ENCODE measurements at places on chromosomes 13 and 19.

DNA sequence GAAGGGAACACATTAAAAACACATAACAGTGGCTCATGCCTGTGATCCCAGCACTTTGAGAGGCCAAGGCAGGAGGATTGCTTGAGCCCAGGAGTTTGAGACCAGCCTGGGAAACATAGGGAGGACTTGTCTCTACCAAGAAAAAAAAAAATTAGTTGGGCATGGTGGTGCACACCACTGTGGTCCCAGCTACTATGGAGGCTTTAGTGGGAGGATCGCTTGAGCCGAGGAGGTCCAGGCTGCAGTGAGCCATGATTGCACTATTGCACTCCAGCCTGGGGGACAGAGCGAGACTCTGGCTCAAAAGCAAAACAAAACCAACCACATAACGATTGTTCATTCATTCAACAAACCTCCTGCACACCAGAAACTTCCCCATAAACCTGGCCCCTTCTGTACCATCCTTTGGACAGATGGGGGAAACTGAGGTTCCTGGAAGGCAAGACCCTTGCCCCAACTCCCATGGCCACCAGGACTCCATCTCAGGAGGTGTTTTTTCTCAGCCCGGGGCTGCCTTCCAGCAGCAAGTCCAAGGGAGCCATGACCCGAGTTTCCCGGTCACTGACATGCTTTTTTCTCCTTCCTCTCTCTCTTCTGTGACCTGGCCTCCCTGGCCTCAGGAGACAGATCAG is 4.3 kb downstream of the FOSB start:
- no peak for DNase-seq

DNA sequence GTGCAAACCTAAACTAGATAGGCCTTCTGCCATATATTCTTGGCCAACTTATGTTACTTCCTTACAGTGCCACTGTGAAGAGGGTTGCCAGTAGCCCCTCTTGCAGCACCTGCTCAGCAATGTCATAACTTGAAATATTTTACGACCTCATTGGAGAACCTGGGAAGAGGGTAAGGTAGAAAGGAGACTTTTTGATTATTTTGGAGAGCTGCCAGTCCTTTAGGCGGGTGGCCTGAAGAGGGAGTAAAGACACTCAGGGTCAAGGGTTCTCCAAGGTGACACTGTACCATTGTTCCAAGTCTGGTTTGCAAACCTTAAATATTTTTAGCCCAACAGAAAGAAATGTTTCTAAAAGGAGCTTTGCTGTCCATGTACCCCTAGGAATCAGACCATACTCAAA is 118.3 kb downstream of the FLT1 start:
- DNase-seq: no peak

GRCh38 chr19:15223649-15224361 is 8.4 kb downstream of the EPHX3 start:
- DNase-seq: no peak

GRCh38 chr13:71456136-71456535 is 410.9 kb downstream of the DACH1 start:
- DNase-seq: no peak

DNA sequence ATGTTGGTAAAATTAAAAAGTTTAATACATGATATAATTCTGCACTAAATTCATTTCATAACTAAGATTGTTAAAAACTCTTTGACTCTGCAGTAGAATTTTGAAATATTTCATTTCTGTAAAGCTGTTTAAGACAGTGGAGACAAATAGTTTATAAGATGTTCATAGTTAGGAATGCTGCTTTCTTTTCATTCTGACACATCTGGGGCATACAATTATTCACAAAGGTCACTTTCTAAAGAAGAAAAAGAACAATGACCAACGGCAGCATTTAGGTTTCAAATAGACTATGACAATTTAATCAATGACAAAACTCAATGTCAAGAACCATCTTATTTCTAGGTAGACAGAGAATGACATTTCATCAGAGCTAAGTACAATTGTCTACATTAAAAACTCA is 1422.1 kb downstream of the PCDH9 start:
- DNase-seq: peak; percentile 4

DNA sequence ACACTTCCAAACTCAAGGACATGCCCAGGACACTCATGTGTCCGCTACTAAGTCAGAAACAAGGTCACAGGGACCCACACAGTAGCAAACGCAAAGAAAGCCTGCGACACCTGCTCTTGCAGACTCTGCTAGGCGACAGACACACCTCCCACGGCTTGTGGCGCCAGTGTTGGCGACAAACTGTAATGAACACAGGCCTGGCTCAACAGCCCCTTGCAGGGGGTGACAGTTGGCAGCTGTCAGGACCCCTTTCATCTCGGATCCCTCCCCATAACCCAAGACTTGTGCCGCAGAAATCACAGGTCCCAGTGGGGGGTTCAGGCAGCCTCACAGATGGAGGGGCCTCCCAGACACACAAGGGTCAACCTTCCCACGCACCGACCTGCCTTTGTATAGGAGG is 364 bp downstream of the CKM start:
- no peak for DNase-seq

DNA sequence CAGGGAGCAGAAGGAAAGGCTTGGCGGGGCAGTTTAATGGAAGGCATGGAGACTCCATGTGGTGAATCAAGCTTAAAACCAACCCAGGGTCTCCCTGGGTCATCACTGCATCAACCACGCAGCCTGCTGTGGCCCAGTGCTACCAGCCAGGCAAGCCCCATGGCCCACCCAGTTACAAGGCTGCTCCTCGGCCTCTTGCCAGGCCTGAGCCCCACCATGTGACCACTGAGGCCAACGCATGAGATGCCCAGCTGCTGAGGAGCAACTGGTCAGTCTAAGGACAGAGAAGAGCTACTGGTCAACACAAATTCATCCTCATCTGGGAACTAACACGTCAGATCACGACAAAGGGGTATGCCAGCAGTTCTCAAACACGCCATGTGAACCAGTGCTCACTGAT is 15.4 kb upstream of the KPTN start:
- DNase-seq: no peak

GRCh38 chr13:20704459-20705069 is 1.1 kb downstream of the IL17D start:
- no peak for DNase-seq

DNA sequence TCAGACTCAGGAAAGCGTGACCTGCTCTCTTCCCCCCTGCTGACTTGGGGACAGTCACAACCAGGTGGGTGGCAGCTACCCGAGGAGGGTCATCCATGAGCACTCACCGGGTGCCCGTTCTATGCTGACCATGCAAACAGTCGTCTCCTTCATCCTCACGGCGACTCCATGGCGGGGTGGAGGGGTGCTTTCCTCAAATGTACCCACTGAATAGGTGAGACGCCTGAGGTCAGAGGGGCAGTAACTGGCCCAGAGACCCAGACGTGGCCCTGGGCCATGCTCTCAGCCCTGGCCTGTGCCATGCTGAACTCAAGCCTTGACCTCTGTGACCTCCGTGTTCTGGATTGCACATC is 59.2 kb upstream of the TPM4 start:
- no peak for DNase-seq

- peak; percentile 85 for DNase-seq
Observed at GRCh38 chr19:2016041-2016807, 710 bp upstream of the BTBD2 start.

- DNase-seq: no peak
Observed at GRCh38 chr19:3556978-3557460, 367 bp downstream of the MFSD12 start.

GRCh38 chr13:110490009-110490770 is 71.3 kb downstream of the RAB20 start:
- no peak for DNase-seq

- DNase-seq: no peak
Observed at GRCh38 chr13:26909477-26909876, 148.9 kb upstream of the GPR12 start.

DNA sequence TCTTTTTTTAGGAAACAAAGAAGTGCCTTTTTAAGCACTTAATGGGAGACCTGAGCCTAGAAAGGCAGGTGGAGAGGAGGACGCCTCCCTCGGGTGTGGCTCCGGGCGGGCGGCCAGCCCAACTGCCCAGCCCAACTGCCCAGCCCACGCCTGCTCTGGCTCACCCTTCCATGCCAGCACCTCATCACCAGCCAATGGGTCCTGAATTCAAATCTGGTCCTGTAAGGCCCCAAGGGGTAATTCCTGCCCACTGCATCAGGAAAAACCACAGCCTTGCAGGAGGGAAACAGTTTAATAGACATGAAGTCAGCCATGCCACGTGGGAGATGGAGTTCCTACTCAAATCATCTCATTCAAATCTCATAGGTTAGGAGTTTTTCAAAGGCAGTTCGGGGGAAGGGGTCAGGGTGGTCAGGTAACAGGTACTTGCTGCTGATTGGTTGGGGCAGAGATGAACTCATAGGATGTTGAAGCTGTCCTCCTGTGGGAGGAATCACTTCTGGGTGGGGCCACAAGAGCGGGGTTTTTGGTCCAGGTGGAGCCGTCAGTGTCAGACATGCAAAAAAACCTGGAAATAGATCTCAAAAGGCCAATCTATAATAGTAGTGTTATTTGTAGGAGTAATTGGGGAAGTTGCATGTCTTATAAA is 64.9 kb downstream of the HSPH1 start:
- DNase-seq: no peak

All from HTR-8/SVneo (cell line).